Nephron progenitor cell (in vitro differentiated cells): ENCODE measurements at places on chromosomes 1 and 21.

DNA sequence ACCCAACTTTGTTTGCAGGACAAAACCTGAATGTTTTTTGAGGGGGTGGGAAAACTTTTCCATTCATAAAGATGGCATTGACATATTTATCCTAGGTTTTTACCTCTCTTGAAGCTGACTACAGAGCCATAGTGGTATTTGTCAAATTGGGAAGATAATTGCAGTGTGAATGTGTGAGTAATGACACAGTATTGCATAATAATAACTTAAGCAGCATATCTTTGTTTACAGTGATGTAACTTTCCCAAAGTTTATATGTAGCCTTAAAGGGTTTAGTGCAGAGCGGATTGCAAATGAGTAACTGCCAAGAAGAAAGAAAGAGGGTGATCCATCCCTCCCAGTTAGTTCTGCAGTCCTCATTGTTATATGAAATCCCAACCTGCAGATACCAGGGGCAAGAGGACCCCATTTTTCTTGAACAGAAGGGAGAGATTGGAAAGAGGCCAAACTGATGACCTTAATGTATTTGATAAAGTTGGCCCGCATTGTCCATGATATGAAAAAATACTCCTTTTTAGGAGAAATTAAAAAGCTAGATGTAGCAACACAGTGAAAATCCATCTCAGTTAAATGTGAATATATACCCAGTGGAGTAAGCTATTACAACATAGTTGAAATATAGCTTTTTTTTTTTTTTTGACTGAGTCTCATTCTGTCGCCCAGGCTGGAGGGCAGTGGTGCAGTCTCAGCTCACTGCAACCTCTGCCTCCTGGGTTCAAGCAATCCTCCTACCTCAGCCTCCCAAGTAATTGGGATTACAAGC, 23.7 kb upstream of the NFIA start:
- DNase-seq, result no peak

- DNase-seq, result no peak
Measured at GRCh38 chr1:170749549-170749948, 85.6 kb downstream of the PRRX1 start.

GRCh38 chr1:17538428-17539117, 925 bp upstream of the ARHGEF10L start:
- DNase-seq, result peak; percentile 85

GRCh38 chr1:68449901-68450300, at the start of gene RPE65:
Gene RPE65 (minus strand): TSS chr1:68449954. CDS start chr1:68449905, 49 bp downstream.
- DNase-seq, result no peak

DNA sequence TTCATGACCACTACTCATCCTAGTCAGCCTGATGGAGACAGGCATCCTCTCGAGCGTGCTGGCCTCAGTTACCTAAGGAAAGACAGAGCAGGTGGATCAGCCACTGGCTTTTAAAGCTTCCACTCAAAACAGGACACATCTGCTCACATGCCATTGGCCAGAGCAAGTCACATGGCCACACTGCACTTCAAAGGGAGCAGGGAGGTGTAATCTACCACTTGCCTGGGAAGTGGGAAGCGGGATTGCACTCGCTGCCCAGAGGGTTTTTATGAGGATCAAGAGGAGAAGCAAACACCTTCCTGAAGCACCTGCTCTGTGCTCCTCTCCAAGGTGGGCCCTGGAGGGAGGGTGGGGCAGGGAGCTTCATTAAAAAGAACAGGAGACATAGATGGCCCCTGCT, 108.0 kb downstream of the TAS1R2 start:
- DNase-seq, result peak; percentile 26

GRCh38 chr1:62304975-62305374, 14.3 kb downstream of the KANK4 start:
- no peak for DNase-seq

- no peak for DNase-seq
Measured at GRCh38 chr1:173507847-173508209, 30.7 kb downstream of the PRDX6 start.

DNA sequence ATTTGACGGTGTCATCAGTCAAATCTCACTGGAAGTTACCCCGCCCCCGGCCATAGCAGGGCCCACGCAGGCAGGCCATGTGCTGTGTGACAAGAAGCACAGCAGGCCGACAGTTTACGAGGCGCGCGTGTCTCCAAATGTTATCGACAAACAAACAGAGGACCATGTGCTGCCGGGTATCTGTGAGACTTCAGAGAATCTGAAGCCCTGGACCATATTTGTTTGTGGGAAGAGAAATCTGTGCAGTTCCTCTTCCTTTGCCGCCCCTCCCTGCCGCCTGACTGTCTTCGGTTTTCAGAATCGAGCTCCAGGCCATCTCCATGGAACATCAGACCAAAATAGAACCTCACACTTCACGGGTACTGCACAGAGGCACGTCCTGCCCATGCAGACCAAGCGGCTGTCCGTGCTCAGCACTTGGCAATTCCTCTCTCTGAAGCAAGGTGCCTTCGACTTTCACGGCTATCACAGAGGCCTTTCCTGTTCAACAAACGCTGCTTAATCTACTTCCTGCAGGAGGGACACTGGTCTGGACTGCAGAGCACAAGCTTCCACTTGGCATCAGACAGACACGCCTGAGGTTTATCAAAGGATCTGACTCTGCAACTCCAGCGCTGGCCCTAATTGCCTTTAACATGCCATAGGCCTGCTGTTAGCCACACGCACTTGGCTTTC, 135.7 kb upstream of the KRTAP19-8 start:
- DNase-seq, result no peak

- DNase-seq, result no peak
Measured at GRCh38 chr21:42942244-42942643, 16.8 kb upstream of the ERVH48-1 start.

DNA sequence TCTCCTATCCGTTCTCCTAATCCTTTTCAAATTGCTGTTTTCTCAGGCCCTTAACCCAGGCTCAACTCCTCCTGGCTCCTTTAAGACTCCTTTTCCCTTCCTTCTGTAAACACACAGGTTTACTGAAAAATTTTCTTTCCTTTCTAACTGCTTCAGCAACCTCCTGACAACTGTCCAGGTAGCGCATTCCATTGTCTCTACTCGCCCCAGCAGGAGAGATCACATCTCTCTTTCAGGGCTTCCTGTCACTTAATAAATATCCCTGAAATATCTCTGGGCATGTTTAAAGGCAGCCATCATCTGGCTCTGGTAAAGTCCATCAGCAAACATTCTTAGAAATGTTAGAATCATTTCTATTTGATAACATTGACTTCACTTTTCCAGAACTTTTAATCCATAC, 211.2 kb upstream of the PTBP2 start:
- DNase-seq, result no peak

GRCh38 chr21:33452362-33452761, 27.4 kb downstream of the TMEM50B start:
- no peak for DNase-seq

DNA sequence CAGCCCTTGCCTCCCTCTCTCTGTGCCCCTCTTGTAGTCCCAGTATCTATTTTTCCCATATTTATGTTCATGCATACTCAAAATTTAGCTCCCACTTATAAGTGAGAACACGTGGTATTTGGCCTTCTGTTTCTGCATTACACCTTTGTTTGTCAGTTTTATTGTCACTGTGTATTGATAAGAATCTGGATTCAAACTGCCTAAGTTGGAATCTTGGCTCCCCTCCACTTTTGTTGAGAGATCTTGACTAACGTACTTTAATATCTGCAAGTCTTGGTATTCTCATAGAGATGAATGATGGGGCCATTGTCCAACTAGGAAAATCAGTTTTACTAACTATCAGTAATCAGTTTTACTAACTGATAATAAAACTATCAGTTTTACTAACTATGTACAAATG, 87.8 kb upstream of the PRMT6 start:
- DNase-seq, result no peak

- DNase-seq, result peak; percentile 13
Measured at GRCh38 chr1:116915086-116915661, 5.5 kb downstream of the PTGFRN start.

GRCh38 chr1:3657096-3657475, 4.8 kb downstream of the TP73 start:
- no peak for DNase-seq

- DNase-seq, result no peak
Measured at GRCh38 chr1:26317146-26317545, 612 bp upstream of the CD52 start.

GRCh38 chr1:153635872-153636271, 2.0 kb downstream of the CHTOP start:
- DNase-seq, result no peak

DNA sequence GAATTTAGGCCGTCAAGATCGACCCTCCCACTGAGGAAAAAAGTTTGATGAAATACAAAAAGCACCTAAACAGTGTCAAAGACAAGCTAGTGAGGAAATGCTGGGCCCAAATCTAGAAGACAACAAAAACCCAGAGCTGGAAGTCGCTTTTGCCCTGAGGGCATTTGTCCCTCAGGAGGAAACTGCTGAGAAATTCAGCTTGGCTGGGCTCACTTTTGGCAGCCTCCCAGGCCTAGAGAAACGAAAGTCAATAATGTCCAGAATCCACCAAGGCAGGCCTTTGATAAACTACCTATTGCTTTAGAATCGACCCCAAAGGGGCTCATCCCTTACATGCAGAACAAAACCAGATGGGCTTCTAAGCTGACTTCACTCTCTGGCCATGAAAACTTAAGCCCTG, 38.9 kb downstream of the SYT2 start:
- no peak for DNase-seq

DNA sequence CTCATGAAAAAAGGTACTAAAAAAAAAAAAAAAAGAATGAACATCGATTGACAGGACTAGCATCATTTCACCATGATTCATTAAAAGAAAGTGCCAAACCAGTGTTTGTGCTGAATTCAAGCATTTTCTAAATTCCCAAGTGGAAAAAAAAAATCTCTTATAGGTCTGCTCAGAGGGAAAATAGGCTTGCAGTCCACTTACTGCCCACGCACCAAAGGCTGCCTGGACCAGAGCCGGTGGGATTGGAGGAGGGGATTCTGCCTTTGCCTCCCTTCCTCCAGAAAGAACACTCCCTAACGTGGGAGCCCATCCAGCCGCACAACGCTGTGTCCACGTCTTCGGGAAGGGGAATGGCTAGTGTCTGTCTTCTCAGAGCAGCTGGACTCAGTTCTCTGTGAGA, 5.5 kb upstream of the TRAPPC10 start:
- DNase-seq, result no peak

- no peak for DNase-seq
Measured at GRCh38 chr1:178356299-178356698, 140.5 kb downstream of the CLEC20A start.

GRCh38 chr1:185661971-185662370, 72.2 kb upstream of the HMCN1 start:
- no peak for DNase-seq

GRCh38 chr1:96955307-96956012, 233.9 kb downstream of the PTBP2 start:
- no peak for DNase-seq

GRCh38 chr1:38891753-38892152, 10.4 kb upstream of the GJA9 start:
- no peak for DNase-seq

- peak; percentile 79 for DNase-seq
Measured at GRCh38 chr1:119808972-119809550, 2.2 kb downstream of the REG4 start.

- DNase-seq, result no peak
Measured at GRCh38 chr1:109930252-109930993, 19.8 kb downstream of the CSF1 start.

- no peak for DNase-seq
Measured at GRCh38 chr1:201251851-201252430, 31.4 kb upstream of the PKP1 start.

DNA sequence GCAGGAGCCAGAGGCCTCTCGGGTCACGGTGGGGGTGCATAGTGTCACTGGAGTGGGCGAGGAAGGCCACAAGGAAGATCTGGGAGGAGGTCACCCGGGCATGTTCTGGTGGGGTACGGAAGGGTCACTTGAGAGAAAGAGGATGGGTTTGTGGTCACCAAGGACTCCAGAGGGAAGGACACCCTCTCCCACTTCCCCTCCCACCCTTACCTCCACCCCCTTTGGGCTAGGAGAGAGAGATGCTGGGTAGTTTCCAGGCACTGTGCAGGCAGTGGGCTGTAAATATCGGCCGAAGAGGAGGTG, 703 bp downstream of the AMIGO1 start:
- no peak for DNase-seq

- no peak for DNase-seq
Measured at GRCh38 chr1:207172321-207172720, 68.3 kb downstream of the C4BPA start.

DNA sequence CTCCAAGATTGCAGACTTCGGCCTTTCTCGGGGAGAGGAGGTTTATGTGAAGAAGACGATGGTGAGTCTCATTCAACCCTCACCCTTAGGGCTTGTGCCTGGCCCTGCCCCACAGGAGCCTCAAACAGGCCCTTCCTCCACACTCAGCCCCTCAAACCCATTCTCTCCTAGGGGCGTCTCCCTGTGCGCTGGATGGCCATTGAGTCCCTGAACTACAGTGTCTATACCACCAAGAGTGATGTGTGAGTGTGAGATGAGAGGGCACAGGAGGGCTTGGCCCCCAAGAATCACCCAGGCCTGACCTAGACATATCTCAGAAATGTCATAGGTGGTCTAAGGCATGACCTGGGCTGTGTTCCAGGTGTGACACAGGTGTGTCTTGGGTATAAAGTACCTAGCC, 18.3 kb upstream of the MPL start:
- DNase-seq, result no peak

DNA sequence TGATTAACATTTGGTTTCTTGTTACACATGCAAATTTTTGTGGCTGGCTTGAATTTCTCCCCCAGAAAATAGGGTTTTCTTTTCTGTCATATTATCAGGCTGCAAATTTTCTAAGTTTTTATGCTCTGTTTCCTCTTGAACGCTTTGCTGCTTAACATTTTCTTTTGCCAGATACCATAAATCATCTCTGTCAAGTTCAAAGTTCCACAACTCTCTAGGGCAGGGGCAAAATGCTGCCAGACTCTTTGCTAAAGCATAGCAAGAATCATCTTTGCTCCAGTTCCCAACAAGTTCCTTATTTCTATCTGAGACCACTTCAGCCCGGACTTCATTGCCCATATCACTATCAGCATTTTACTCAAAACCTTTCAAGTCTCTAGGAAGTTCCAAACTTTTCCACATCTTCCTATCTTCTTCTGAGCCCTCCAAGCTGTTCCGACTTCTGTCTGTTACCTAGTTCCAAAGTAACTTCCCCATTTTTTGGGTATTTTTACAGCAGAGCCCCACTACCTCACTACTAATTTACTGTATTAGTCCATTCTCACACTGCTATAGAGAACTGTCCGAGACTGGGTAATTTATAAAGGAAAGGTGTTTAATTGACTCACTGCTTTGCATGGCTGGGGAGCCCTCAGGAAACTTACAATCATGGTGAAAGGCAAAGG, 486.9 kb upstream of the NCAM2 start:
- DNase-seq, result no peak
